ENCODE measurements at places on chromosomes 3 and 15.

GRCh38 chr15:99345832-99346462 lies 94.7 kb downstream of the LRRC28 start:
- no peak for DNase-seq

- DNase-seq = no peak
Measured at GRCh38 chr3:33490641-33491241, 50.5 kb upstream of the UBP1 start.

GRCh38 chr3:67692621-67693020 lies 38.2 kb upstream of the SUCLG2 start:
- no peak for DNase-seq

- no peak for DNase-seq
Measured at GRCh38 chr3:37071921-37072320, 78.6 kb downstream of the MLH1 start.

Measured in CD4-positive, alpha-beta T cell treated with Interleukin-15 for 1 hour (primary cell).